ENCODE measurements at places on chromosomes 4 and X.

DNA sequence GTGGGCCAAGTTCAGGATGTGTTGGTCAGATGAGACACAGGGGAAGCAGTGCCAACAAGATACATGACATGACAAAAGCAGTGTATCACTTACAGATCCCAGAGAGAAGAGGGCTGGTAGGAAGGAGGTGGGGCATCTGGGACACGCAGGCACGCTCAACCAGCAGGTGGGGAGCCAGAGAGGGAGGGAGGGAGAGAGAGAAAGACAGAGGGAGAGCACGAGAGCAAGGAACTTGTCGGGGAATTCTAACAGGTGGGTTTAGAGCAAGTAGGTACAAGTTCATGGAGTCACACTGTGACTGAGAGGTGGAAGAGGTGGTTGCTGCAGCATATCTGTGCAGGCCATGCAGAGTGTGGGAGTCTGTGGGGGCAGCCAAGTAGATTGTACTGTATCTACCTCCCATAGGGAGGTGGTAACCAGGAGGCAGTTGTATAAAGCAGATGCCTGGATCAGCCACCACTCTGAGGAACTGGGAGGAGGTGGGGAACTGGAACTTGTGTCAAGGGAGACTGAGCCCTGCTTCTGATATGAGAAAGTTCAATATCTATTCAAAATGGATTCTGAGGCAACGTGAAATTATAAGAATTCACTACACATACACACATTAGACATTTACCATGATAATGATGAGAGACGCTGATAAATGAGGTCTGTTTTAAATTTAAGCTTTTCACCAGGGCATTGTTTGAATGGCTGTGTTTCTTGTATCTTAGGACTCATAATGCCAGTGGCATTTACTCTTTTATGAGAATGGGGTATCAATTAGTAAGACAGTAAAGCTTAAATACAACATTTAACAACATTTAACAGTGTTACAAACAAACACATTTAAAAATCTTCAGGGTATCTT lies 43.7 kb downstream of the BBS12 start:
- no peak for DNase-seq

DNA sequence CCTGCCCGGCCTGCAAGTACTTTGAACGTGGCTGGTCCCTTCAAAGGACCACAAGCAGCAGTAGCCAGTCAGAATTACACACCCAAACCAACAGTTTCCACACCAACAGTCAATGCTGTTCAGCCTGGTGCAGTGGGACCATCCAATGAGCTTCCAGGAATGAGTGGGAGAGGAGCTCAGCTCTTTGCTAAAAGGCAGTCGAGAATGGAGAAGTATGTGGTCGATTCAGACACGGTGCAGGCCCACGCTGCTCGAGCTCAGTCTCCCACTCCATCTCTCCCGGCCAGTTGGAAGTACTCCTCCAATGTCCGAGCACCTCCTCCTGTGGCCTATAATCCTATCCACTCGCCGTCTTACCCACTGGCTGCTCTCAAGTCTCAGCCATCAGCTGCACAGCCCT lies 104.4 kb upstream of the MYOZ2 start:
- no peak for DNase-seq

GRCh38 chr4:103197765-103198110 lies 405 bp downstream of the CENPE start:
- DNase-seq, result no peak

DNA sequence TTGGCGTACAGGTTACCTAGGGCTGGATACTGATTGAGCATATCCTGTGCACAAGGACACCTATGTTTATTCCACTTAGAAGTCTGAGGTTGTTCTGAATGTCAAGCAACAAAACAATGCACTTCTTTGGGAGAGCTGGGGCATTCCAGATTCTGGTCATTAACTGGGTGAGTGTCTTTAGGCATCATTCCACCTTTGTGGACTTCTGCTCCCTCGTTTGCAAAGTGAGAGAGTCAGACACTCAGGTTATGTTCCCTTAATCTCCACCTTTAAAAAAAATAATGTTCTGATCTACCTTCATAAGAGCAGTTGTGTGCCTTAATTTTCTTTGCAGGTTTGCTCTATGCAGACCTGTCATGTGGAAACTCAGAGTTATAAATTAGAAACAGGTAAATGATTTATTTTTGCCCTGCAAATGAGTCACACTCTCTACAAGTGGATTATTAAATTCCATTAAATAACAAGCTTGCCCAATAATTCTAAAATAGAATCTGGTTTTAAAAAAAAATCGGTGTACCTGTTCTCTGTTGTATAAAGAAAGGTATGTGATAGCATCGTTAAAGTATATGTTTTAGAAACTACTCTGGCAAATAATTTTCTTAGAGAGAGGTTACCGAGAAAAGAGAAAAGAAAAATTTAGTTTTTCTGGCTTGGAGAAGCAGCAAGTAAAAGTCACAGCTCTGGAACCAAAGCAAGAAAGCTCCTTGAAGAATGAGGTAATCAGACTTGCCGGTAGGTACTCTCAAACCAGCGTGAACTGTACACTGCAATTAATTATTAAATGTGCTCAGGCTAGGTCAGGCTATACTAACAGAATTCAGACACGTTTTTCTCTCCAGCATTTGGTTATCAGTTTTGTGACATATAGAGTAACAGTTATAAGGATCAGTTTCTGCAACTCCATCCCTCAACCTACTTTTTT lies 93.2 kb downstream of the SORBS2 start:
- no peak for DNase-seq

GRCh38 chr4:71945791-71946190 lies 86.0 kb upstream of the NPFFR2 start:
- DNase-seq, result no peak

- DNase-seq, result no peak
These were observed 73.0 kb upstream of the SCOC start for GRCh38 chr4:140300271-140300970.

DNA sequence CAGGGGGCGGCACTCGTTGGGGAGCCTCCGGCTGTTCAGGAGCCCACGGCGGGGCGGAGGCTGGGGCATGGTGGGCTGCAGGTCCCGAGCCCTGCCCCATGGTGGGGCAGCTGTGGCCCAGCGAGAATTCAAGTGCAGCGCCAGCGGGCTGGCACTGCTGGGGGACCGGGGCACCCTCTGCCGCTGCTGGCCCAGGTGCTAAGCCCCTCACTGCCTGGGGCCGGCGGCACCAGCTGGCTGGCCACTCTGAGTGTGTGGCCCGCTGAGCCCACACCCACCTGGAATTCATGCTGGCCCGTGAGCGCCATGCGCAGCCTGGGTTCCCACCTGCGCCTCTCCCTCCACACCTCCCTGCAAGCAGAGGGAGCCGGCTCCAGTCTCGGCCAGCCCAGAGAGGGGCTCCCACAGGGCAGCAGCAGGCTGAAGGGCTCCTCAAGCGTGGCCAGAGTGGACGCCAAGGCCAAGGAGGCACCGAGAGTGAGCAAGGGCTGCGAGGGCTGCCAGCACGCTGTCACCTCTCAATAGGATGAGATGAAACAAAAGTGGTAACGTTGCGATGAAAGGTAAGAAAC lies 464.9 kb downstream of the PCDH7 start:
- no peak for DNase-seq

- DNase-seq, result no peak
These were observed 60.5 kb downstream of the NHS start for GRCh38 chrX:17435476-17435875.

GRCh38 chrX:19758539-19758938 lies 128.9 kb downstream of the SH3KBP1 start:
- DNase-seq, result no peak

- no peak for DNase-seq
These were observed 413 bp downstream of the PDK3 start for GRCh38 chrX:24465532-24465865.

DNA sequence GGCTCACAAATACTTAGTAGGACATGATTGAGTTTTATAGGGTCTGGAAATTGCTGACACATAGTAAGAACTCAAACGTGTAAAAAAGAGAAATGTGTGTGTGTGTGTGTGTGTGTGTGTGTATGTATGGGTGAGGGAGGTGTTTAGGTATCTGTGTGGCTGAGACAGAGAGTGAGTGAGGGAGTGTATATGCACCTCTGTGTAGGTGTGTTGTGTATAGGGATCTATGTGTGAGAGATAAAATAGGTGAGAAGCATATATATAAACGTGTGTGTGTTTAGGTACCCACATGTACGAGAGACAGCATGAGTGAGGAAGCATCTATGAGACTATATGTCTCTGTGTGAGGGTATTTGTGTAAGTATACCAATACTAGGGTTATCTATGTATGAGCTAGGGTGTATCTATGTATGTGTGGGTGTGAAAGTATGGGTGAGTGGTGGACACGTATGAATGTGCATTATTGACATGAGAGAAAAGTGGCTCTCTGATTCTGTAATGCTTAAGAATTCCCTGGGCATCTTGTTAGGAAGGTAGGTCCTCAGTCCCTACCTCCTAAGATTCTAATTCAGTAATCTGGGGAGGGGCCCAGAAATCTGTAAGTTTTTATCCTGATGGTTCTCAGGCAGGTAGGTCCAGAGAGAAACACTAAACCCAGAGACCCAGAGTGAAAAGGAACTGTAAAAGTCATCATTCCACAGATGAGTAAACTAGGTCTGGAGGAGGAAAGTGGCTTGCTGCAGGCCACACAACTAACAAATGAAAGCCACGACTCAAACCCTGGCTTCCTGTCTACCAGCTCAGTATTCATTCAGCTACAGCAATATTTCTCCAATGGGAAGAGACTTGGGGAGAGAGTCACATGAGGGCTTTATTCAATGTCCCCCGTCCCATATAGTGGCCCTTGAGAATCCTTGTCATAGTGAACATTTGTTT lies 237.0 kb downstream of the IDS start:
- DNase-seq, result no peak

DNA sequence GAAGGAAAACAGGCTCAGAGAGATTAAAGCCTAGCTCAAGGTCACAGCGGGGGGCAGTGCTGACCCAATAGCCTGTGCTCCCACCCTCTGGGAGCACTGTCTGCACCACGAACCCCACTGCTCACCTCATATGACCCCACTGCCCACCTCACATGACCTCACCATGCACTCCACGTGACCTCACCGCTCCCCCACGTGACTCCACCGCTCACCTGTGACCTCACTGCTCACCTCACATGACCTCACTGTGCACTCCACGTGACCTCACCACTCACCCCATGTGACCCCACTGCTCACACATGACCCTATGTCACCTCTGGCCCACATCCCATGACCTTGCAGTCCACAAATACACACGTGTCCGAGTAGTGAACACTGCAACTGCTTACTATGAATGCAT lies 55.4 kb downstream of the ACOX3 start:
- no peak for DNase-seq

DNA sequence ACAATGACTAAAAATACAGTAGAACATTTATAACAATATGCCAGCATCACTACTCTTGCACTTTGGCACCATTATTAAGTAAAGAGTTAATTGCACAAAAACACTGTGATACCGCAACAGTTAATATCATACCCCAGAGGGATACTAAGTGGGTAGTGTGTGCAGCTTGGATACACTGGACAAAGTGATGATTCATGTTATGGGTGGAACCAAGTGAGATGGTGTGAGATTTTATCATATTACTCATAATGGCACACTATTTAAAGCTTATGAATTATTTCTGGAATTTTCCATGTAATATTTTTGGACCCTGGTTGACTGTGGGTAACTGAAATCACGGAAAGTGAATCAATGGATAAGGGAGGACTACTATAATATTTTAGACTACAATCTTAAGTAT lies 265.3 kb downstream of the PCDH18 start:
- no peak for DNase-seq

- no peak for DNase-seq
These were observed 31.1 kb downstream of the IL13RA1 start for GRCh38 chrX:118758511-118758910.

DNA sequence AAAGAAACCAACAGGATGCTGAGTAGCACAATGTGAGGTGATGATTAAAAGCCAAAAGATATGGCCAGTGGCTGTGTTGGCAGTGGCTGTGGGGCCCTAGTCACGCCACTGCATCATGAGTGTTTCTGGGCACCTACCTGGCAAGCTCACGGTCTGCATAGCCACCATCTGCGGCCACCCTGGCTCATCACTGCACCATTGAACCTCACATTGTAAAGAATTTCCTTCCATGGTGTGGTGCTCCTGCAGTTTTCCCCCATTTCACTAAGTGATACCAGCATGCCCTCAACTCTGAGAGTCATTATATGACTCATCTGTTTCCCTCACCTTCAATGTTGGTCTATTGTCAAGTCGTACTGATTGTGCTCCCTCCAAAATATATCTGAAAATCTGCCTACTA lies 45.5 kb upstream of the CLNK start:
- no peak for DNase-seq

DNA sequence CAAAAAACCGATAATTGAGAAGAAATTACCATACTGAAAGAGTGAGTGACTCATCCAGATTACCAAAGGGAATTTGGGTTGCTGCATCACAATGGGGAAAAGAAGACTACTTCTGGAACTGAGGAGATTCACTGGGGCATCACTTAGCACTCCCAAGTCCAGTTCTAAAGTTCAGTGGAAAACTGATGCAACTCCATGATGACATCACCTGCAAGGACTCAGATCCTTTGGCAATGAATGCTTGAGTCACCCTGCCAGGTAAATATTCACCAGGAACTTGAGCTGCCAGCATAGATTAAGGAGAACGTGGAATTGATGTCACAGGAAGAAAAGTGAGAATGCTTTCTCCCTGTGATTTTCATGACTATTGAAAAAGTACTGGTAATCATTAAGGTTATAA lies 32.0 kb upstream of the SMIM10L2A start:
- DNase-seq, result no peak

- no peak for DNase-seq
These were observed 172.5 kb downstream of the CAMK2D start for GRCh38 chr4:113588895-113589668.

DNA sequence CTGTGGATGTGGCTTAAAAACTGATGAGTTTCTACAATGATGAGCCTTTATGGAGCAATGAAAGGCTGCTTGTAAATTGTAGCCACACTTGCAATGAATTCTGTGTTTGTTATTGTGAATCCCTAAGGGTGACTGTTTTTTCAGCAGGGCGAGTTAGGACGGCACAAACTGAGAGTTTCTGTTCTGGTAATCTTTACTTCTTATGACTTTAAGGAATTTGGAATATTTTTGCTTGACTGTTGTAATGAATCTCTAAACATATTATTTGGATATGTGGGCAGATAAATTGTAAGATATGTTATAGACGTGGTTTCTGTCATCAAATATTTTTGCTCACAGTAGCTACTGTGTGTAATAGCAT lies 22.2 kb downstream of the RBPJ start:
- no peak for DNase-seq

DNA sequence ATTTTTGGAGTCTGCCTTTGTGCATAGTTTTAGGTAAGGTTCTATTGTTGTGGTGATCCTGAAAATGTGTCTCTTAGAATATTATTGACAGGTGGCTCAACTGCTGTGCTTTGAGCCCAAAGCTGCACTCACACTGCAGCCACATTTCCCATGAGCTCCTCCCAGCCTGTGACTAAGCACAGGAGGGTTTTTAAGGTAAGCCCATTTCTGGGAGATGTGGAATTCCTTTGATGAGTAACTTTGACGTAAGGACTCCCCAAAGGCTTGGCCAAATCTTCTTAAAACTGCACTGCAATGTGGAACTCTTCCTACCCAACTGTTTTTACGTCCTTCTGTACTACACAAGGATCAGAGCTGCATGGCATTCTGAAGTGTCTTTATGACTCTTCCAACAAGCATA lies 20.0 kb upstream of the TMPRSS11A start:
- DNase-seq, result no peak

- DNase-seq, result no peak
These were observed 856.2 kb downstream of the STIM2 start for GRCh38 chr4:27716693-27717430.

- DNase-seq, result no peak
These were observed 36.5 kb downstream of the FBXW7 start for GRCh38 chr4:152499344-152499743.

- no peak for DNase-seq
These were observed 352.9 kb downstream of the GASK1B start for GRCh38 chr4:157819693-157820464.

- DNase-seq, result no peak
These were observed 6.8 kb upstream of the TCEANC start for GRCh38 chrX:13646154-13646549.
